ENCODE measurements at places on chromosomes 16 and 17. TPM values are rescaled to one million over a fixed set of nuclear protein-coding genes. Genes with fewer than 3 reads are reported as not detected.

Gene SCNN1B
- total RNA-seq: 3.0 TPM

Gene SDR42E1
- 5.3 TPM for total RNA-seq

Gene CTRB1
- not detected for total RNA-seq

Gene IRX3
- 1.3 TPM for total RNA-seq

Gene CEP295NL
- 4.8 TPM for total RNA-seq

Gene ITPRIPL2
- 63.5 TPM for total RNA-seq

Gene NPIPA5
- 3.9 TPM for total RNA-seq

DNA sequence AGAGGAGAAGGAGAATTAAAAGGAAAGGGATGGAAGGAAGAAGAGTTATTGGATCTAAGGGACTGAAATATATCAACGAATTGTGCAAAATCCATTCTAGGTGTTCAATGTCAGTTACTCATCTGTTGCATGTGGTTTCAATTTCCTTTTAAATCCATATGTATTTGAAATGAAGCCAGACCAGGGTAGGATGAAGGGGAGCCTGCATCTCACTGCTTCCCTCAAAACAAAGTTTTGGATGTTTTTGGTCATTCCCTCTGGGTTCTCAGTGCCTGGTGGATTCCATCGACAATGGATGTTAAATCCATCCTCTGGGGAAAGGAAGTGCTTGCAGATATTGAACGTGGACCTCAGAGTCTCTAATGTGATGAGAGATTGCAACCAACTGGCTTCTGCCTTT, 103.5 kb upstream of the XYLT1 start:
- no peak for DNase-seq

DNA sequence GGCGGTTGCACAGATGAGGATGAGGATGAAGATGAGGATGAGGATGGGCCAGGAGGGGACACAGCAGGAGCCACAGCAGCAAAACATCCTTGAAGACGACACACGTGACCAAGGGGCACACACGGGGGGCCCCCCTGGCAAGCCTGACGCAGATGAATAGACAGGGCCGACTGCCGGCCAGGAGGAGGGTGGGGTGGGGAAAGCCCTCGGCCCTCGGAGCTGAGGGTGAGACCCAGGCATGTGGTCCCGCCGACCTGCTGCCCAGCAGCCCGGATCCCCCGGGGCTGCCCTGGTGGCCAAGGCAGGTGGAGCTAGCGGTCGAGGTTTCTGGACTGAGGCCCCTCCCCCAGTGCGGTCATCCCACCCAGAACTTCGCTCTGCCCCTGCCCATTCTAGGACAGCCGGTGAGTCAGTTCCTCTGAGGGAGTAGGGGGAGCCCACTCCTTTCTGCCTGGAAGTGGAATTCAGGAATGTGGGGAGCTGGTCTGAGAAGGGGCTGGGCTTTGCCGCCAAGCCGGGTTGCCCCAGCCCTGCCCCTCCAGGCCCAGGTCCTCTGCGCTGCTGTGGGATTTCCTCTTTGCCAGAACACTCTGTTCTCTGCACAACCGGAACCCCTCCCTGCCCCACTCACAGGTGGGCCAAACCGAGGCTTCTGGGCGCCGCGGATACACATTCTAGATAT, 9.9 kb downstream of the CYGB start:
- no peak for DNase-seq

DNA sequence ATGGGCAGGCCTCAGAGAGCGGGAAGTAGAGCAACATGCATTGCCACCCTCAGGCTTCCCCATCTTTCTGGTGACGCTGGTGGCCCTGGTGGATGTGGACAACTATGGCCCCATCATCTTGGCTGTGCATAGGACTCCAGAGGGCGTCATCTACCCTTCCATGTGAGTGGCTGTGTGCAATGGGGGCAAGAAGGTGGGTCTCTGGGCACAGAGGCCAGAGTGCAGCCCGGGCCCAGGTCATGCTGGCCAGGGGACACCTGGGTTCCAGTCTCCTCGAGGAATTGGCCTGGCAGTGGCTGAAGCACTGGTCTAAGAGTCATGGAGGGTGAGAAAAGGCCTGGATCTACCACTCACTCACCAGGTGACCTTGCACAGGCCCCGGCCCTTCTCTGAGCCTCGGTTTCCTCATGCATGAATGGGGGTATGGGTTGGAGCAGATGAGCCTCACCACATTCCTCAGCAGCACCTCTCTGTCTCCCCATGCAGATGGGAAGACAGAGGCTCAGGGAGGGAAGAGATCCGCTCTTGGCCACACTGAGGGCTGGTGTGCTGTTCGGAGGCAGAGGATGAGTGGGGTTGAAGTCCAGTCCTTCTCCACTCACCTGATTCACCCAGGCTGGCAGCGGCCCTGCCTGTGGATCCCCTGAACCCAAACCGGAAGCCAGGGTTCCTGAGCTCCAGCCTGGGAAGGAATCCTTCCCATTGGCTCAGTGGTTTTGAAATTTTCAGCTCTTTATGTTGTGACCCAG, 7.2 kb upstream of the ADGRG3 start:
- DNase-seq: no peak

GRCh38 chr16:68921637-68922036, 78.3 kb downstream of the TANGO6 start:
- DNase-seq: no peak

DNA sequence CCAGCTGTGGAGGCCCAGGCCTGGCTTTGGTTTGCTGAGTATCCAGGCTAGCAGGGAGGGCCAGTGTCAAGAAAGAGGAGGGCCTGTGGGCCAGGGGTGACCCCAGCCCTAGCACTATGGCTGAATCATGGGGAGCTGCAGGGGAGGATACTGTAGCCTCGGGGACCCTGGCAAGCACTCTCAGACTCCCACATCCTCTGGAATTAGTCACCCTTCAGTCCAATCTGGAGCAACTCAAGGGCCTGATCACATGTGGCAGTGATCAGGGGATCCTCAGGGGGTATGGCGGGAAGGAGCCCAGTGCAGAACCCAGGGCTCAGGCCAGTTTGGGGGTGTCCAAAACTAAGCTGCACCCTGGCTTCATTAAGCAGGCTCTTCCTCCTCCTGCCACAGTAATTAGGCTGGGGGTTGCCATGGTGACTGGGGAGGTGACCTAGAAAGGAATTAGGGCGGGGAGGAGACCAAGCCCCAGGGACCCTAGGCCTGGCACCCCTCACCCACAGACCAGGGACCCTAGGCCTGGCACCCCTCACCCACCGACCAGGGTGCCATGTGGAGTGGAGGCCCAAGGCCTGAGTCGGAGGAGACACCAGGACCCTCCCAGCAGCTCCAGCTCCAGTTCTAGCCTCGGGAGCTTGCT, 5.8 kb downstream of the NLGN2 start:
- DNase-seq: no peak

- no peak for DNase-seq
Measured at GRCh38 chr16:19664166-19664565, 53.9 kb downstream of the KNOP1 start.

GRCh38 chr17:81428516-81428915, 33.3 kb downstream of the BAHCC1 start:
- DNase-seq: no peak

DNA sequence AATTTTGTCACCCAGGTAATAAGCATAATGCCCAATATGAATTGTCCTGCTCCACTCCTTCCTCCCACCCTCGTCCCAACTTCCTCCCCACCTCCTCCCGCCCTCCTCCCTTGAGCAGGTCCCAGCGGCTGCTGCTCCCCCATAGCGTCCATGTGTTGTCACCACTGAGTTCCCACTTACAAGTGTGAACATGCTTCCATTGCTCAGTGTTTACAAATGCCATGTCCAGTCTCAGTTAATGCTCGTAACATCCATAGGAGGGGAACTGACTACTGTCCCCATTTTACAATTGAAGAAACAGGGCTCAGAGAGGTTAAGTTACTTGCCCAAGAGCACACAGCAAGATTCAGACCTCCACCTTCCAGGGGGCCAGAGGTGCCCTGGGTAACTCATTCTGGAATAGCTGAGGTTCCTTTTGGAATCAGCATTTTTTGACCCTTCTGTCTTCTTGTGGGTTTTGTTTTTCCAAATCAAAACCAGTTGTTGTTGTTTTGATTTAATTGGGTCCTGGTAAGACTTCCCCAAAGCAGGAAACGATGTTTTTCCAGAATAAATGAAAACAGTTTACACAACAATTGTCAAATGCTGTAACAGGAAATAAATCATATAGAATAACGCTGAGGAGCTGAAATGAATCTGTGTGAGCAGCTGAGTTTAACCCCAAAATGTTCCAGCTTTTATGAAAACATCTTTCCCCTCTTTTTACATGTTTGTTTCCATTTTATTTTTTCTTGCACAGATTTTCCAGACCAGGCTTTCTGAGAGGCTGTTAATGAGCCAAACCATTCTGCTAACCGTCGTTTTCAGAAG, 73.9 kb downstream of the ZDHHC7 start:
- DNase-seq: no peak

DNA sequence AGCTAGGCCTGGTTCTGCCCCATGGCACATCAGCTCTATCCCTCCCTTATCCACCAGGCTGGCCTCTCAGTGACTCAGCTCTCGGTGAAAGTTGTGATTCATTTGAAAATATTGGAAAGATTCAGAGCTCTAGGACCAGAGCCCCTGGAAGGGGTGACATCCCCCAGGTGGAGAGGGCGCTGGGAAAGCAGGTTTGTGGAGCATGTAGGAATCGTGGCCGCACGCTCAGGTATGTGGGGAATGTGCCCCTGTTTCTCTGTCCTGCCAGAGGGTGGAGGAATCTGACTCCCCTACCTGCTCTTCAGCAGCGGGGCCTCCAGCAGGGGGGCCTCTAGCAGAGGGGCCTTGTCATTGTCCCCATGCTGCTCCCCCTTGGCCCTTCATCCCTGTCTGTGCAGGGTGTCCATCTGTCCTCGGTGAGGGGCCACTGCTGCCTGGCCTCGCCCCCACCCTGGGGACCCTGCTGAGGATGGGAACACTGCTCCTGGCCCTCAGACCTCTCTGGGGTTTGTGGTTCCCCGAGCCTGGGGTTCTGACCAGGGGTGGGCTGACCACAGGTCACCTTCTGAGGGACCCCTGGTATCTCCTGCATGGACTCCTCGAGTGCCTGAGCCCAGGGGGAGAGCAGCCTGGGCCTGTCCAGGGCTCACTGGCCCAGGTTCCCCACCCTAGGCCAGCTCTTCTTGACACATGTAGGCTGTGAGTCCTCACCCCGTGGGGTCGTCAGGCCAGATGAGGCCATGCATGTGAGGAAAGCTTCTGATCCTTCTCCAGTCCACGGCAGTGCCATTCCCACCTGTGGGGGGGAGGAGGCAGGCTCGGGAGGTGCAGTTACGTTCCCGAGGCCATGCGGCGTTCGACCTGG, 47.5 kb downstream of the NT5M start:
- DNase-seq: no peak

DNA sequence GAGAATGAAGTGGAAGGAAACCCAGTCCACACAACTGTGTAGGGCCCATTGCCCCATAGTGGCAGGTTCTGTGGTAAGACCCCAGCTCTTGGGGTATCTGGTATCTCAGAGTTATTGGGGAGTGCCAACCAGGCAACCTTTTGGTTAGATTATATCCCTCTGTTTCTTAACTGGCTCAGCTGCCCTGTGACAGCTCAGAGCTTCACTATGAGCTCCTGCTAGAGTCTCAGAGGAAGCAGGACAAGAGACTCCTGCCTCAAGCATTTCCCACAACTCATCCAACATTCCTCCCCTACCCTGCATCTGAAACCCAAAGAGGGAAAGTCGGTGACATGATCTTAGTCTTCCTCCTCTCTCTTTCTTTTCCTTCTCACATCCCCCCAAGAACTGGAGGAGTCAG, 292.3 kb downstream of the SHISA9 start:
- no peak for DNase-seq
